Esophagus mucosa (tissue), 1 donor: ENCODE measurements at places on chromosomes 4 and X.

GRCh38 chr4:3406431-3406830, 35.3 kb upstream of the HGFAC start:
- no peak for ATAC-seq

DNA sequence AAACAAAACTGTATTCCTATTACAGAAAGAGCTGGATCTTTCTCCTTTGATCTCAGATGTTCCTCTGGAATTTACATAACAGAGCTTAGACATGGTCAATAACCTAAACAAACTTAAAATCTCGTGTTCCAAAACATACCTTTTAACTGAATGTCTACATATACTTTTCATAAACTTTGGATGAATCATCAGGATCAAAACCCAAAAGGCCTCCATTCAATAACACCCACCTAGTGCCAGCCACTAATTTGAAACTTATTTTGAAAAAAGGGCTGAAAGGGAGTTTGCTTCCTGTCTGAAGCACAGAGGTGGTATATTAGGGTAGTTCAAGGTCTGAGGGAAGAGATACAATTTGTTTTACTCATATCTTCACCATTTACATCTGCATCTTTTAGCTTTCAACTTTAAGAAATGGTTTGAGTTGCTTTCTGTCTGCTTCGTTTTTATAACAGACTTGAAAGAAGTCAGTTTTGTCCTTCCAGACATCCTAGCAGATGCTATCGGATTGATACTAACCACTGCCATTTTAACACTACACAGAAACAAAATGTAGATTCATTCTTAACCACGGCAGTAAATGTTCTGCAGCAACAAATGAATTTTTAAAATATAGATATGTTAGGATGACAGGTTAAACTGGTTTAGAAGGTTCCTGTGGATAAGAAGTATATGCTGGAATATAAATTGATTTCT, 242.8 kb upstream of the DKK2 start:
- no peak for ATAC-seq

- no peak for ATAC-seq
Observed at GRCh38 chr4:10020106-10020505, 1.2 kb downstream of the SLC2A9 start.

GRCh38 chrX:123878252-123878721, 18.4 kb downstream of the XIAP start:
- no peak for ATAC-seq

GRCh38 chr4:5082376-5082775, 31.1 kb downstream of the STK32B start:
- ATAC-seq, result no peak

- no peak for ATAC-seq
Observed at GRCh38 chrX:128619490-128619889, 567.3 kb upstream of the ACTRT1 start.
